NAMALWA (cell line): ENCODE measurements at places on chromosomes 13 and 19.

GRCh38 chr19:49149652-49150105 lies 5.5 kb downstream of the HRC start:
- peak; percentile 51 for DNase-seq

- peak; percentile 14 for DNase-seq
Observed at GRCh38 chr13:50668691-50669271, 174.7 kb downstream of the DLEU7 start.

- no peak for DNase-seq
Observed at GRCh38 chr19:33047422-33047821, 17.3 kb downstream of the RHPN2 start.

DNA sequence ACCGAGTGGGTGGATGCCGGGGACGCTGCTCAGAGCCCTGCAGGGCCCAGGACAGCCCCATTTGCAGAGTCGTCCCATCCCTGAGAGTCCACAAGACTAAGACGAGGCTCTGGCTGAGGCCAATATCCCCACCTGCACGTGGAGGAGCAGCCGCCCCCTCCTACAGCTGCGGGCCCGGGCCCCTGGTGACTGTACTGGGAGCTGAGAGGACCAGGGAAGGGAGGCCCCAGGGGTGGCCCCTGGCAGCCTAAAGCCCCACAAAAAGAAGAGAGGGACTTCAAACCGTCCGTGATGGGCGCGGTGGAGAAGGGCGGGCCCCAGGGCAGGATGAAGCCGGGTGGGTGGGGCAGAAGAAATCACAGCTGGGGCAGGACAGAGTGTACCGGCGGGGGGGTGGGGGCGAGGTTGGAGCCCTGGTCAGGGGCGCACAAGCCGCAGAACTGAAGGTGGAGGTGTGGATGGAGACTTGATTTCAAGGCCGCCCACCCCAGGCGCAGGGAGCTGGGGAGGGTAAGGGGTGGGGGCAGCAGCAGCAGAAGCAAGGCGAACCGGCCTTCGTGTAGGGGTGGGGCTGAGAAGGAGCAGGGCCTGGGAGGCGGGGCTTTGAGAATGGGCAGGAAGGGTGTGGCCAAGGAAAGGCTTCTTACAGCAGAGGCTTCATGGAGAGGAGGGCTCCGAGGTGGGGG lies 12.9 kb downstream of the CFD start:
- peak; percentile 95 for DNase-seq

DNA sequence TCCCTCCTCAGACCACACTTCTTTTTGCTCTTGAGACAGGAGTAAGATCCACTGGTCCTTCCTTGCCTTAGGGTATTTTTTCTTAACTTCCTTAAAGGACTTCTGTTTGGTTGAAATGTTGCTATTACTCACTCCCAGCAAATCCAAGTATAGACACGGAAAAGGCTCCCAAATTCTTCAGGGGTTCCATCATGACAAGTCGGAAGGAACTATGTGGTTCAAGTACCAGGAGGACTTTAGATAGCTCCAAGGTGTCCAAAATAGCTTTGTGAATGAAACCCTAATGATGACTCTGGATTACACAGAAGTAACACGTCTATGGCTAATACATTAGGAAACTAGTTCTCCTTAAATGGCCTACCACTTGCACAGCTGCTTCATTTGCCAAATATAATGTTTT lies 238.7 kb downstream of the KCTD12 start:
- no peak for DNase-seq

GRCh38 chr13:55029280-55029679 lies 2000.7 kb downstream of the OLFM4 start:
- DNase-seq, result no peak

GRCh38 chr13:33876716-33877394 lies 58.9 kb downstream of the RFC3 start:
- DNase-seq, result no peak

DNA sequence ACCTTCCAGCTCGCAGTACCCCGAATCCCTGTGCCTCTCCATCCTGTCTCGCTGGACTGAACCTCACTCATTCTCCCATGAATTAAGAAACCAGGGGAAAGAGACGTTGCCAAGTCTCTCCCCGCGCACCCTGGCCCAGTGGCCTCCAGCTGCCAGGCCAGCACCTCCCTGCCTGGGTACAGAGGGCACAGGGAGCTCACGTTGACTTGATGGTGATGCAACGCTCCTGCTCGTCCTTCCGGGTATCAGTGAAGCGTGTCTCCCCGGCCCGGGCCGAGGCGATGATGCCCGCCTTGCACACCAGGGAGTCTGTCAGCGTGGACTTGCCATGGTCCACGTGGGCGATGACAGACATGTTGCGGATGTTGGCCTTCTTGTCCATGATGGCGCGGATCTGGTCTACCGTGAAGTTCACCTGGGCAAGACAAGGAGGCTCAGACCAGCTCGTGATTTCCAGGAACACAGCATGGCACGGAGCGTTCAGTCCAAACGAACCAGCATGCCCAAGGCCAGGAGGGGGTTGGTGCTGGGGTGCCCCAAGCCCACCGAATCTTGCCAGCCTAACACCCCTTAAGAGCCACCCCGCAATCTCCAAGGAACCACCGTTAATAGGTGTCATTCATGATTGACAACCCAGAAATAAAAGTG lies 1.2 kb downstream of the EEF2 start:
- DNase-seq, result peak; percentile 69

- DNase-seq, result peak; percentile 69
Observed at GRCh38 chr19:3154957-3155736, 19.3 kb downstream of the GNA15 start.
